ENCODE measurements at places on chromosomes 4 and X.

GRCh38 chr4:4344915-4345527, 41.9 kb upstream of the NSG1 start:
- DNase-seq = no peak

DNA sequence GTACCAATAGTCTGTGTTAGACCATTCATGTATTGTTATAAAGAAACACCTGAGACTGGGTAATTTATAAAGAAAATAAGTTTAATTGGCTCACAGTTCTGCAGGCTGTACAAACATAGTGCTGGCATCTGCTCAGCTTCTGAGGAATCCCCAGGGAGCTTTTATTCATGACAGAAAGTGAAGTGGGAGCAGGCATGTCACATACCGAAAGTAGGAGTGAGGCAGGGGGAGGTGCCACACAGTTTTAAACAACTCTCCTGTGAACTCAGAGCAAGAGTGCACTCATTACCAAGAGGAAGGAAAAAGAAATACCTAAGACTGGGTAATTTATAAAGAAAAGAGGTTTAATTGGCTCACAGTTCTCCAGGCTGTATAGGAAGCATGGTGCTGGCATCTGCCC, 591.2 kb downstream of the PPP4R3C start:
- DNase-seq = no peak

GRCh38 chrX:20315140-20315539, 48.4 kb upstream of the RPS6KA3 start:
- DNase-seq = no peak

DNA sequence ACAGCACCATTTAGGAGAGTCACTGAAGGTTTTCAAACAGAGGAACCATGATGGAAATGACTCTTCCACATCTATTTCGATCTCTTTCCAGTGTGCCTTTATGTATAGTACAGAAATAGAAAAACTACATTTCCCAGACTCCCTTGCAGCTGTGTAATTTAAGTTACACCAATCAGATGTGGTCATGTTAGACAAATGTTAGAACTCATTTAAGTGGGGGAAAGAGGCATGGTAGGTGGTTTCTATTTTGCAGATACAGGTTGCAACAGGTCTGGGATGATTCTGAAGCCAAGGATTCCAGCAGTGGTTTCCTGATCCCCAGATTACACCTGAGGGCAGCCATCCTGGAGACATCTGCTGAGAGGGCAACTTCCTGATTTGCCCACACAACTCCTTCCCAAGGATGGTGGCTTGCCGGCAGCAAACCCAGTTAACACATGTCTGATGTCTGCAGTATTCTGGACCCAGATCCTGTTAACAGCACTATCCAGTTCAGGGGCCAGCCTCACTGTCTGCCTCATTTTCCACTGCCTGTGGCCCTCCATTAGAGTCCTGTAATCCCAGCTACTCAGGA, 38.7 kb upstream of the PDK3 start:
- DNase-seq = no peak

DNA sequence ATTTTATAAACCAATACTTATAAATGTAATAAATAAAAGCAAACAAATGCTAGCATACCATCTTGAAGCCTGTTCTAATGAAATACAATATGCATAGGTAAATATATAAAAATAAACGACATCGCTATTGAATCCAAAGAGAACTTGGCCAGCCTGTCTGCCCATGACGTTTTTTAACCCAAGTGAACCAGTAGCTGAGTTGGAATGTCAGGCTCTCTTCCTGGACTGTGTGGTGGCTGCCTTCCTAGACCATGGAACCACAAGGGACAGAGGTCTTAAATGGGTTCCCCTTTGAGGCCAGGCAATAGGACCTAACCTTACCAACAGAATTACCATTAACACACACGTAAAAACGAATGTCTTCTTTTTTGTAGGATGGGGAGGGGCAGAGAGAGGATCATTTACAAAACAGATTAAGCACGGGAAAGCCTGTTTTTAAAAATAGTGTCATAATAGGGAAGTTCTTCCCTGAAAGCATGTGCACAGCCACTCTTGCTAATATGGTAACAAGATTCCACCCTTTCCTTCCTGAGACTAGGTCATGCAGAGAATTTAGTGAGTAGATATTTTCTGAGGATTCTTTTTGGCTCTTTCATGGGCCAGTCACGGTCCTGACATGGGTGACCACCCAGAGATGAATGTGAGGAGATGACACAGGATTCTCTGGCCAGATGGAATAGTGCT, 69.4 kb upstream of the ACSL1 start:
- DNase-seq = no peak
